ENCODE measurements at places on chromosomes 13 and 19.

GRCh38 chr13:41674246-41674645, 216.9 kb downstream of the RGCC start:
- no peak for DNase-seq

DNA sequence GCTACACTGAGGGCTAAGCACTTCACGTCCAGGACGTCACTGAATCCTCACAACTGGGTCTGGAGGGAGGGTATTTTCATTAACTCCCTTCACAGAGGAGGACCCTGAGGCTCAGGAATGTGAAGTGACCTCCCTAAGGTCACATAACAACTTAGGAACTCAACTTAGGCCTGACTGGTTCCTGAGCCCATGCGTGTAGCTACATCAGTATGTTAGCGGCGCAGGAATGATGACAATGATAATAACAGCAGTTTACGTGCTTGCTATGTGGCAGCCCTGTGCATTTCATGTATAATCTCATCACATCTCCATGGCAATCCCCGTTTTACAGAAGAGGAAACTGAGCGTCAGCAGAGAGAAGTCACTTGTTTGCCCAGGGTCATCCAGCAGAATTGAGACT, 18.3 kb downstream of the KRTDAP start:
- DNase-seq, result no peak

- DNase-seq, result no peak
Observed at GRCh38 chr13:96958286-96958891, 35.9 kb downstream of the OXGR1 start.

DNA sequence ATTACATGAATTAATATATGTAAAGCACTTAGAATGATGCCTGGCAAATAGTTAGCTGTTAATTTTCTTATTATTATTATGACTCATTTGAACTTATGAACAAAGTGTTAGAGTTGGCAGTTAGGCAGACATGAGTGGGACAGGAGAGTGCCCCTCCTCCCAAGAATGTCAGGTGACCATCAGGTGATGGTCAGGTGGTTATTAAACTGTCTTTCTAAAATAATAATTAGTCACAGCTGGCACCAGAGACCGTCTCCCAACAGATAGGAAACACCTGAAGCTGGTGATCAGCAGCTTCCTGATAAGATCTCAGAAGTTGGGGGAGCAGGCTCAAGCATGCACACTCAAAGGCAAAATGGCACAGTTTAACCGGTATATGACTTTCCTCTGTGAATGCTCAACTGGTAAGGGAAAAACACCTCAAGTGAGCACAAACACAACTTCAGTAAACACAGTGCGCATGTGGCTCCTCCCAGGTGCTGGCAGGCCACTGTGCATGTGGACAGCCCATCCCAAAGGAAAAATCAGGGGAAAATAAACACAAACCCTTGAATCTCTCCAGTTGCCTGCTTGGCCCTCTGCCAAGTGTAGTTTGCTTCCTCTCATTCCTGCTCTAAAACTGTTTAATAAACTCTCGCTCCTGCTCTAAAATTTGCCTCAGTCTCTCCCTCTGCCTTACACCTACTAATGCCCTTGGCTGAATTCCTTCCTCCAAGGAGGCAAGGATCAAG, 54.0 kb downstream of the FLT1 start:
- no peak for DNase-seq

DNA sequence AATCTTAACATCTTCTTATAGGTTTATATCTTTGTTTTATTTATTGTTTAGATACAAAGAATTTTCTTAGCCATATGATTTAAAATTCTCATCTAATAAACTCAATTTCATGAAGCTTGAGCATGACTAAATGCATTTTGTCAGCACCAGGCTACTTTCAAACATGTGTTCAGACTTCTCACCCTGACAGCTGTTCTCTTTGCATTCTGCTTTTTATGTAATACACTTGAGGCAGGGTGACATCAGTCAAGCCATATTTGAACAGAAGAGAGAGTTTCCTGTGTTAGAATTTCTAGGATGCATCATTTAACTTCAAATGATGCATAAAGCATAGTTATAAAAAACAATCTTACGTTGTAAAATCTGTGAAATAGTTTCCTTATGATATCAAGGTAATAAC, 1295.1 kb upstream of the PCDH20 start:
- no peak for DNase-seq

GRCh38 chr13:28679628-28680027, 20.7 kb downstream of the POMP start:
- DNase-seq, result no peak

GRCh38 chr19:43105496-43105895, 23.0 kb upstream of the PSG2 start:
- no peak for DNase-seq

GRCh38 chr13:42056583-42056982, 8.1 kb downstream of the DGKH start:
- no peak for DNase-seq

GRCh38 chr13:112751617-112752016, 61.8 kb downstream of the ATP11A start:
- DNase-seq, result no peak

- DNase-seq, result no peak
Observed at GRCh38 chr13:34223984-34224383, 406.0 kb downstream of the RFC3 start.

GRCh38 chr13:51827254-51827653, 17.7 kb downstream of the TMEM272 start:
- no peak for DNase-seq

DNA sequence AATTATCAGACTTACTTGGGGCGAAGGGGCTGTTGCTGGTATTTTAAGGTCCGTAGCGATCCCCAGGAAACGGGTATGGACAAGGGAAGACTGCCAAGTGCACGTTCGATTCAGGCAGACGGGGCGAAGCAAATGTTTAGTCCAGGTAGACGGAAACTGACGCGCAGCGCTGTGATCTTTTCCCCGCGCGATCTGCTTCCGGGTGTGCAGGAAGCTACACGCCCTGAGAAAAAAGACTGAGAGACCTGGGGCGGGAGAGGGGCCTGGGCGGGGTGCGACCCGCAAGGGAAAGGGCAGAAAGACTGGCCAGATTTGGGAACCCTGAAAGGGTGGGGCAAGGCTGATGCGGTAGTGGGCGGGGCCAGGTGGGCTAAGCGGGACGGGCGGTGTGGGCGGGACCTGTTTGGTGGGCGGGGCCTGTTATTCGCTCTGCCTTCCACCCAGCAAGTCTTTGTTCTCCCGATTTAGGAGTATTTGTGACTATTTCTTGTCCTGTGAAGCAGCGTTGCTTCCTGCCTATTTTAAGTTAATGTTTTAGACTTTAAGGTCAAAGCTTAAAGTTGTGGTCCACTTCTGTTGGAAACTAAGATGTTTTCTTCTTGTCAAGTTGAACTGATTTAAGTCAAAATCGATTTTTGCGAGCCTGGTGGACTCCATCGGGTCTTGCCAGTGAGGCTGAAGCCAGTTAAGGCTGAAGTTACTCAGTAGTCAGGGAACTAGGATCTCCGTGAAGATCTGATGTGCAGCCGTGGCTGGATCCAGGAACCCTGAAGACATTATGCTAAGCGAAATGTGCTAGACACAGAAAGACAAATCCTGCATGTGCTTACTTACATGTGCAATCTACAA, at the start of gene ZNF836:
Gene ZNF836 (minus strand): TSS at position 301 of the 849 bp plus-strand sequence. CDS start 3,549 bp downstream, outside the sequence.
- peak; percentile 87 for DNase-seq

- no peak for DNase-seq
Observed at GRCh38 chr19:8577247-8577646, at the start of gene MYO1F. MYO1F (minus strand) TSS chr19:8577442; CDS start chr19:8577309, 133 bp downstream.

GRCh38 chr19:34217952-34218817, 36.2 kb upstream of the GARRE1 start:
- DNase-seq, result peak; percentile 54

DNA sequence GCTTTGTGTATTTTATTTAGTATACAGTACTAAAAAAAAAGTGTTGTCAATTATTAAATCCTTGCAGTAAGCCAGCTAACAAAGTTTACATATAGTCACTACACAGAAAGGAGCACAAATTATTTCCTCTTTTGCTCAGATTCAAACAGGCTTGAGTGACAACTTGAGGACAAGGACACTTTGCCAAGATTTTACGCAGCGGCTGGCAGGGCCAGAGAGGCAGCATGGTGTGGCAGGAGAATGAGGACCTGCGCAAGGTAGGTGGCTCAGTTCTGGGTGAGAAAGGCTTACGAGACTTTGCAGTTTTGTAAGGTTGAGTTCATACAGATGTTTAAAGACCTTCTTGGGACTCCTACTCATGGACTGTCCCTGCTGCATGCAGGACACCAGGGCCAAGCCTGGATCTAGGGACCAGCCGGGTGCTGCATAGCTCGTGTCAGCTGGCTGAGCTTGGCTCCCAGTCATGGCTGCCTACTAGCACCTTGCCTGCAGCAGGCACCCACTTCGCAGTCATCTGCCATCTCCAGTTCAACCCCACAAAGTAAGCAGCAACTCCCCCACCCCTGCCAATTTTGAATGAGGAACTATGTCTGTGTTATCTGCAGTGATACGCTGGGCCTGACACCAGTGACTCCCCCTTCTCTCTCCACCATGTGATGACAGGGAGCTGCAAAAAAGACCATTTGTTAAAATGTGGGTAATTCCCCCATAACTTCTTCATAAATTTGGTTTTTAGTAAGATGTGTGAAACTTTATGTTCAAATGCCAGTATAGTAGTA, 3.7 kb upstream of the TUBA3C start:
- DNase-seq, result no peak

GRCh38 chr19:57954996-57955395, 7.5 kb upstream of the ZNF256 start:
- no peak for DNase-seq

DNA sequence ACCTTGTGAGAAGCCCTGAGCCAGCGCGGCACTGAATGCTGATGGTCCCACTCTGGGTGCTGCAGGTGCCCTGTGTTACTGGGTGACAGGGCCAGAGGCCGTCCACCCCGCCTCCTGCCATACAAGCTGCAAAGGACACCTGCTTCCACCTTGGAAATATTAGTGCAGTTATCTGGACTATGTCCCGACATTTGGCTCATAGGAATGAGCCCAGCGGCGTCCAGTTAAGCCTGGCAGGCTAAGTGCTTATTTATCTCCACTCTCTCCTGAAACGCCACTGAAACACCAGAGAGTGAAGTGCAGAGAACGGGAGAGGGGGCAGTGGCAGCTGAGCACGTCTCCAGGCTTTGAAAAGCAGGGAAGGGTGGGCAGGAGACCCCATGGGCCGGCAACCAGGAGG, 145.8 kb downstream of the KDM4B start:
- DNase-seq, result no peak

DNA sequence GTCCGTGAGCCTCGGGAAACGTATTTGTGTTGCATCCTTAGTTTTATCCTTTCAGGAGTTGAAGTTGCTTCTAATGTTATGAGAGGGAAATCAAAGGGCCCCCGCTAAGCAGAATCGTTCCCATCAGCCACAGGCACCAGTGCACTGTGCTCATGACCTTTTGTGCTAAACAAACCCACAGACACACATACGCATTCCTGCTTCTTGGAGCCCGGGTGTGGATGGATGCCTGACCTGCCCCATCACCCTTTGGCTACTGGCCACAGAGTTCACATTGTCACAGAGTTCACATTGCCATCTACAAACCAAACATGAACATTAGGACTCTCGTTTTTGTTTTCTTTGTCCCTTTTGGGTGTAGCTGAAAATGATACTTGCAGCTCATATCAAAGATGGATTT, 47.2 kb downstream of the CHST8 start:
- DNase-seq, result no peak

DNA sequence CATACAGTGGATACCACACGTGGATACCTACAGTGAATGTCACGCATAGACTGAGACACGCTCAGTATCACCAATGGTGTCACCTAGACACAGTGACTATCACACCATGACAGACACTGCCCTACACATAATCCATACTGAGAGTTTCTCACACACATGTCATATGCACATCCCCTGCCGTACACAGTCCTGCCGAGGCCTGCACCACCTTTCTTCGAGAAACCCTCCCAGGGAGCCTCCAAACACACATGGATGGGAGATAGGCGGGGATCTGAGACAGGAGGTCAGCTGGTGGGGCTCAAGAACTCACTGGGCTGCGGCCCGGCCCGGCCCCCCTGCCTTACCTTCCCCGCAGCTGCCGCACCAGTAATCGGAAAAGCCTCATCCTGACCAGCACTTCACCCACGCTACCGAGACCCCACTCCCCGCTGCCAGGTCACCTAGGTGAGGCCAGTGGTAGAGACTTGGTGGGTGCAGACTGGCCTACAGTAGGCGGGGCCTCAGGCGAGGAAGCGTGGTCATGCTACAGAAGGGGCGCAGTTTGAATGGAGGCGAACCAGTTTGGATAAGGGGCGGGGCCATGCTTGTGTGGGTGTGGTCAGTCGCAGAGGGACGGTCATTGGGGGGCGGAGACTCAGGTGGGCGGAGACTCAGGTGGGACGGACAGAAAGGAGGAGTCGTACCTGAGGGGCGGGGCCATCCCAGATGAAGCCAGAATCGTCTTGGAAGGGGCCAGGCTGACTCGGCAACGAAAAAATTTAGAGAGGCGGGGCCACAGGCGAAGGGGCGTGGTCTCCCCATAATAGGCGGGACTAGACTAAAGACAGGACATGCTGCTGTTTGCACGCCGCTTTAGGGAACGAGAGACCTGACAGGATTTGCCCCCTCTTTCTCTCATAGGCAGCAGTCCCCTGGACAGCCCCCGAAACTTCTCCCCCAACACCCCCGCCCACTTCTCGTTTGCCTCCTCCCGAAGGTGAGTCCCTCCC, 2.1 kb downstream of the MAST1 start:
- DNase-seq, result no peak

GRCh38 chr13:46101002-46101401, 3.8 kb downstream of the CPB2 start:
- DNase-seq, result no peak

DNA sequence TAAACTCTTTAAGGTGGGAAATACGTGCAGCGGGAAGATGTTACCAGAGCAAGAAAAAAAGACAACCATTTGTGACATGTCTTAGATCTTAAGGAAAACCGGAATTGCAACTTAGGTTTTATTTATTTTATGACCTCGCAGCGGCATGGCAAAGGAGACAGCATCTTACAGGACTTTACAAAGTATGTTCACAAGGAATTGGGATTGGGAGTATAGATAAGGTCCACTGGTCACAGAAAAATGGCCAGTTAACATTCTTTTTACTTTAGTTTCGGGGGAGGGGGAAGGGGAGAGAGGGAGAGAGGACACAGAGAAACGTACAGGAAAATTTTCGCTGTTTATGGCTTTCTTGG, 104.5 kb upstream of the DIAPH3 start:
- no peak for DNase-seq

GRCh38 chr19:41755328-41755913, at the start of gene CEACAM6:
CEACAM6 (plus strand) TSS chr19:41755530; CDS start chr19:41755639, 109 bp downstream.
- no peak for DNase-seq

DNA sequence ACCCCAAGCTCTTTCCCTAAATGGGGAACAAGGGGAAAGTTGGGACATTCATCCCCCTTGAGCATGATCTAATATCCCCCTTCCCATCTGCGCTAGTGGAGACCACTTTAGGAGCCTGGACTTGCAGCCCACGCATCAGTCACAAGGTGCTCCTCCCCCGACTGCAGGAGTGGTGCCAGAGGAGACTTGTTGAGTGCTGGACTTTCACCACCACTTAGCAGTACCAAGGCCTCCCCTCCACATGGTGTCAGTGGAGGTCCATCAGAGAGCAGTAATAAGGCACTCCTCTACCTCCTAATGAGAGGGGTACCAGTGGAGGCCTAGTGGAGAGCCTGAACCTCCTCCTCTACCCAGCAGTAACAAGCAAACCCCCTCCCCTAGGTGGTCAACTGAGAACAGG, 22.5 kb downstream of the CAB39L start:
- DNase-seq, result no peak
